ENCODE measurements at places on chromosomes 12 and 14.
A peak's percentile ranks its signal among the peaks of the same experiment; 100 is the strongest.

GRCh38 chr12:70150230-70150629 lies 93.0 kb upstream of the CNOT2 start:
- no peak for DNase-seq

DNA sequence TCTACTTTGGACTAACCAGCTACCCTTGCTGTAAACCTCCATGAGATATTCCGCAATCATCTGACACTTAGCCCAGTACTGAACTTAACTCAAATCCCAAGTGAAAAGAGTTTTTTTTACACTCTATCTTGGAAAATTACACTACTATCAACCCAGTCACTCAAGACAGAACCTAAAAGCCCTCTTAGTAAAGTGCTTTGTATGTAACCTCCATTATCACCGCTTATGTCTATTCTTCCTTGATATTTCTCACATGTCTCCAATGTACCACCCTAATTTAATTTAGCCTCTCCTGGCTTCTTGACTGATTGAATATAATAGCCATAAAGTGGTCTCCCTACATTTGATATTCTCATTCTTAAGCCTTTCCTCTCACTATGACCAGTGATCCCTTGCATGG lies 168.8 kb upstream of the SYT1 start:
- no peak for DNase-seq

- no peak for DNase-seq
Observed at GRCh38 chr14:84826294-84826693, 703.6 kb upstream of the FLRT2 start.

DNA sequence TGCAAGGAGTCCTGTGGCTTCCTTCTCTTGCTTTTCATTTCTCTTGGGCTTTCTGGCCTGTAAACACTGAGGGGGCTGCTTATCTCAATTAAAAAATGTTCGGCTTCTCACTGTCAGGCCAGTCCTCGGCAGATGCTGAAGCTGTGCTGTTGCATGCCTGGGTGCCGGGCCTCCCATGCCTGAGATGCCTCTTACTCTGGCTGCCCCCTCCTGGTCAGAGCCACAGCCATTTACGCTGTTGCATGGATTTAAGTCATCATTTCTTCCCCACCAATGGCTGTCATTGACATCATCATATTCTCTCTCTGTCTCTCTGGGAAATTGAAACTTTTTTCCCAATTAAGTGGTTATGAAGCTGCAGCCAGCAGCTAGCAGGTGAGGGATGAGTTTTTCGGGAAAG lies 53.7 kb downstream of the FOXN4 start:
- DNase-seq: peak; percentile 5

DNA sequence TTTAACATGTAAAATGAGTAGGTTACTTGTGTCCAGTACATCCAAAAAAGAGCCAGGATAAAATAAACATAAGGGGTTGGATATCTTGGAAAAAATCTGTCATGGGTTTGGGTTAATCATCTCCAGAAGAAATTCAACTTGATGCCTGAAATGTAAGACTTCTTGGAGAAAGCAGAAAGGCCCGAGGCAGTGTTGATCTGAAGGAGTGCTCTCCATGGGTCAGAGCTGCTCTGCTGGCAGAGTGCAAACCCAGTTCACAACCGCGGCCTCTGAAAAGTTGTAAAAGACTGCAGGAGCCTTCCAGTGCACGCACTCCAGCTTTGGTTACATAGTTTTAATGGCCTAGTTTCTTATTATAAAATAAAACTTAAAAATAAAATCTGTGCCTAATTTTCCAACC lies 97.3 kb upstream of the ALX1 start:
- no peak for DNase-seq

DNA sequence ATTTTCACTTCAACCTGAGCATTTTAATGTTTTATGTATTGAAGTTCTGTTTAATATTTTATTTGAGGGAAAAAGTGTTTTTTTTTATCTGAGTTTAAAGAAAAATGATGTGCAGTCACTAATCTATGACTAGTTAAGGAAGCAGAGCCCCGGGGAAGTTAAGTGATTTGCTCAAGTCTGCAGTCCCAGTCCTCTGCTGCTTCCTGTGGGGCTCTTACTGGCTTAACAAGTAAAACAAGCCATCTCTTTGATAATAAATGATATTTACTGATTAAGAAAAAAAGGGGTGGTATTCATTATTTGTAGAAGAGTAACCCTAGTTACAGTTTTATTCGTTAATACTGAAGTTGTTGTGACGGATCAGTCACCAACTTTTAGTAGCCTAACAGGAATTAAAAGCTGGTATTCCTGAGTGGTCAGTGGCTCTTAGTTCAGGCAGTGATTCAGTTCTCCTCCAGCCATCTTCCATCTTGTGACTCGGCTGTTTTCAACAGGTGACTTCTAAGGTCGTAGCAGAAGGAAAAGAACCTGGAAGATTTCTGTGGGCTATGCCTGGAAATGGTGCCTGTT lies 21.7 kb downstream of the BICDL1 start:
- no peak for DNase-seq

All from GDM1 (cell line).